ENCODE measurements at places on chromosomes 2 and 18. TPM values are rescaled to one million over a fixed set of nuclear protein-coding genes. Genes with fewer than 3 reads are reported as not detected.

GRCh38 chr2:121803503-121803902, 48.1 kb downstream of the TSN start:
- DNase-seq, result no peak

GRCh38 chr2:160399880-160400279, 93.7 kb downstream of the RBMS1 start:
- DNase-seq, result no peak

The SERPINE2 gene
- total RNA-seq, result 25.1 TPM

The ACOXL gene
- 0.19 TPM for total RNA-seq

The SLC19A3 gene
- 36.4 TPM for total RNA-seq

The ABCB11 gene
- total RNA-seq, result 0.09 TPM

The TRIM43 gene
- not detected for total RNA-seq

All from progenitor cell of endocrine pancreas (in vitro differentiated cells).